NCI-H748 treated with DMSO at 0.1 percent for 48 hours (cell line): ENCODE measurements at places on chromosomes 1 and 21.

GRCh38 chr1:51675177-51675780 lies 58.4 kb downstream of the OSBPL9 start:
- DNase-seq: no peak

DNA sequence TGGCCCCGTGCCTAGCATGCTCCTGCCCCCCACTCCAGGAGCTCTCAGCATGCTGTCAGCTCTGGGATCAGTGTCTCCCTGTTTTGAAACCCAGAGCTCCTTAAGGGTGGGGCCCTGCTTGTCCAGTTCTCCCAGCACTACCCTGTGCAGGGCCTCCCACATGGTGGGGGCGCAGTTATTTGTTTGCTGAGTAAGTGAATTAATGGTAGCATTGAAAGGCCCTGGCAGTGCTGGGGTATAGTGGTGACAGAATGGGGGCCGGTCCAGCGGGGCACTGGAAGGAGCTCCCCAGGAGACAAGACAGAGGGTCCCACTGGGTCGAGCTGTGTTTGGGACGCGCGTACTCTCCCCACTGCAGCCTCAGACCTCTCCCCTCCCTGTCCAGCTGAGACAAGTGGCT lies 99.9 kb downstream of the NPHP4 start:
- no peak for DNase-seq

GRCh38 chr1:53511933-53512806 lies 53.0 kb downstream of the DMRTB1 start:
- no peak for DNase-seq

DNA sequence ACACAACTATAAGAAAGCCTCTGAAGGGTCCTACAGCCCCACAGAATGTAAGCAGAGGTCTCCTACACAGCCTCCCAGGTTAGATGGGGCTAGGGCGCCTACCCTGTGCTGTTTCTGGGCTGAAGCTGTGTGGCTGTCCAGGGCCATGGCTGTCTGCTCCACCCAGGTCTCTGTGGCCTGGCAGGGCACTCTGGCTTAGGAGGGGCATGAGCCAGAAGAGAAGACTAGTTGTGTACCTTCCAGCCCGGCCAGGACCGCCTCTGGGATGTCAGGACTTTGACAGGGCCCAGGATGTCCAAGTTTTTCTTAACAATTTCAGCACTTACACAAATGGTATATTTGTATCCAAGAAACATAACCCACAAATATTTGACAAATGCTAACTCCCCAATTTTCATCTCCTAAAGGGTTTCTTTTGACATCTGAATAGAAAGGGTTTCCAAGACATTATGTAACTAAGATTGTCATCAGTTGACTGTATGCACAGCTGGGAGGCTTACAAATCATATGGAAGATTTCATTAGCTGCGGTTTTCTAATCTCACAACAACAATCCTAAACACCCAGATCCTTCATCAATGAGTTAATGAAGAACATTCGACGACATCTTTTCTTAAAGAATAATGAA lies 80.5 kb downstream of the HSF2BP start:
- DNase-seq: no peak

- DNase-seq: no peak
Measured at GRCh38 chr1:41800311-41800829, 118.4 kb downstream of the HIVEP3 start.

- DNase-seq: no peak
Measured at GRCh38 chr1:44985747-44986359, 542 bp downstream of the EIF2B3 start.

DNA sequence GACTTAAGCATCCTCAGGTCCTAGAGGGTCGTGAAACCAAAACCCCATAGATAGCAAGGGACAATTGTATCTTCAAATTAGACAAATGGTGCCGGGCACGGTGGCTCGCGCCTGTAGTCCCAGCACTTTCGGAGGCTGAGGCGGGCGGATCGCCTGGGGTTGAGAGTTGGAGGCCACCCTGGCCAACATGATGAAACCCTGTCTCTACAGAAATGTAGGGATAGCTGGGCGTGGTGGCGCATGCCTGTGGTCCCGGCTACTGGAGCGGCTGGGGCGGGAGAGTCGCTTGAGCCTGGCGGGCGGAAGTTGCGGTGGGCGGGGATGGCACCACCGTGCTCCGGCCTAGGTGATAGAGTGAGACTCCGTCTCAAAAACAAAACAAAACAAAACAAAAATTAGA lies 780.6 kb downstream of the BRINP3 start:
- DNase-seq: no peak

DNA sequence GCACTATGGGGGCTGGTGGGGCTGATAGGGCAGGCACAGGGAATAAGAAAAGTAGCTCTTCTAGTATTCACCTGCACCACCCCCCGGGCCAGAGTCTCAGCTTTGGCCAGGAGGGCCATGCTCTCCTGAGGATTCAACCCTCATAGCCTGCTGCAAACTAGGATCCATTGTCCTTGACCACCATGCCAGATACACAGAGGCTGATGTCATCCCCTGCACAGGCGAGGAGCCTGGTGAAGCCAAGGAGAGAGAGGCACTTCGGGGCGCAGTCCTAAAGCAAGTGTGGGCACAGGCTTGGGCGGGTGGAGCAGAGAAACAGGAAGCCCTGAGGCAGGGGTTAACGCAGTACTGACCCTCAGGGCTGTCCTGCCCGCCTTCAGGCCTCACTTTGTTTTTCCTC lies 29.5 kb downstream of the TMEM53 start:
- DNase-seq: no peak

GRCh38 chr1:206583707-206584648 lies 28.3 kb downstream of the EIF2D start:
- peak; percentile 12 for DNase-seq

GRCh38 chr1:20735581-20736111 lies 3.1 kb upstream of the SH2D5 start:
- DNase-seq: no peak

DNA sequence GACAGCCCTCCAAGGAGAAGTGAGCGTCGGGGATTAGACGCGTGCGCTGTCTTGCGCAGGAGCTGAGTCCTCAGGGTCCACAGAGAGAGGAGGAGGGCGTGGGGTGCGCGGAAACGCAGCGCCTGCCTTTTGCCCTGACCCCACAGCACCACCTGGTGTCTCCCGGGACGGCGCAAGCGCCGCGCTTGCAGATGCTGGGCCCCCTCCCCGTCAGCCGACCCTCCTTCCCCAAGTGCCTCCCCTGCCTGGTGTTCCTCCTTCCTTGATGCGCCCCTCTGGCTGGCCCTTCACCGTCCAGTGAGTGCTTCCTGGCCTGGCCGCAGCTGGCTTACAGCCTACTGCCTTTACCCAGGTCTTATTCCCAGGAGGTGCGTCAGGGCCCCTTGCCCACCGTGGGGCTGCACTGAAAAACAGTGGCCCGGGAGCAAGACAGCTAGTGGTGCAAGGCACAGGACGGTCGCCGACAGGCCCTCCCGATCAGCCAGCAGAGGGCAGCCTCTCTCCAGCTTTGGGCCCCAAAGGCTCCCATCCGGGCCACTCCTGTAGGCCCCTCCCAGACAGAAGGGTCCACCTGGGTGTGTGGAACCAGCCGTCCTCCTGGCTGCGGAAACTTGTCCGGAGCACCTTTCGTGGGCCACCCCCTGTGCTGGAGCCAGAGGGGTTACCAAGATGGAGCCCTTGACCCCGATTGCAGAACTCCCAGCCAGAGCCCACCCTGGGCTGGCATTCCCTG lies 12.9 kb upstream of the PHLDA3 start:
- peak; percentile 67 for DNase-seq

- no peak for DNase-seq
Measured at GRCh38 chr1:167161242-167161641, 59.4 kb upstream of the POU2F1 start.

DNA sequence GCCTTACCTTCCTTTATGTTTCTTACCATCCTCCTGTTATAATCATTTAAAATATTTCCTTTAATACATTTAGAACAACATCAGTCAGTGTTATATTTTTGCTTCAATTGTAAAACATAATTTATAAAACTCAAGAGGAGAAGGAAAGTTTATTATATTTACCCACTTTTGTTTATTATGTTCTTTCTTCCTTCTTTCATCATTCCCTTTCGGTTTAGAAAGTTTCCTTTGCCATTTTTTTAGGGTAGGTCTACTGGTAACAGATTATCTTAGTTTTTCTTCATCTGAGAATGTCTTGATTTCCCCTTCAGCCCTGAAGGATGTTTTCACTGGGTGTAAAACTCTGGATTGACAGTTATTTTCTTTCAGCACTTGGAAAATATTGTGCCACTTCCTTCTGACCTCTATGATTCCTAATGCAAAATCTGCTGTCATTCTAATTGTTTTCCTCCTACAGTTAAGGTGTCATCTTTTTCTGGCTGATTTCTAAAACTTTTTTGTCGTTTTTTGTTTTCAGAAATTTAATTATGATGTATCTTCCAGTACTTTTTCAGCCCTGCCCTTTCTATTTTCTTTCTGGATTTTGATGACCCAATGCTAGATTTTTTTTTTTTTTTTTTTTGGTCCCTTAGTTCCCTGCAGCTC lies 25.0 kb downstream of the PTPN22 start:
- no peak for DNase-seq

- DNase-seq: no peak
Measured at GRCh38 chr1:32104127-32104526, 3.7 kb upstream of the KPNA6 start.

DNA sequence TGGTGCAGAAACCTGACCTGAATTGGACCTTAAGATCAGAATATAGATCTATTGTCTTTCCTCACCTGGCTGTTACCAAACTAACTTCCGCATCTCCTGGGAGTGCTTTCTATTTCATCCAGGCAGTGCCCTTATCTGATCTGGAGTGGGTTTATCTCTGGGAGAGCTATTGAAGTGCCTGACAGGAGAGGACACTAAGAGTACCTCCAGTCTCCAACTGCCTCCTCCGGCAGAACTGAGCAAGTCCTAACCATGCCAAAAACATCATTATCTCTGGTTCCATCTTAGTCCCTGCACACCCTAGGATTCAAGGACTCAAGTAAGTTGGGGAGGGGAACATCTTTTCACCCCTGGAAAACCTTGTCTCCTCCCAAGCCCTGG lies 12.4 kb upstream of the KCNJ15 start:
- DNase-seq: no peak

- no peak for DNase-seq
Measured at GRCh38 chr1:213466541-213466940, 415.5 kb downstream of the RPS6KC1 start.

- no peak for DNase-seq
Measured at GRCh38 chr21:20627594-20627993, 370.6 kb upstream of the NCAM2 start.
